AG20443 (cell line): ENCODE measurements at places on chromosomes 4 and X.
A peak's percentile ranks its signal among the peaks of the same experiment; 100 is the strongest.

DNA sequence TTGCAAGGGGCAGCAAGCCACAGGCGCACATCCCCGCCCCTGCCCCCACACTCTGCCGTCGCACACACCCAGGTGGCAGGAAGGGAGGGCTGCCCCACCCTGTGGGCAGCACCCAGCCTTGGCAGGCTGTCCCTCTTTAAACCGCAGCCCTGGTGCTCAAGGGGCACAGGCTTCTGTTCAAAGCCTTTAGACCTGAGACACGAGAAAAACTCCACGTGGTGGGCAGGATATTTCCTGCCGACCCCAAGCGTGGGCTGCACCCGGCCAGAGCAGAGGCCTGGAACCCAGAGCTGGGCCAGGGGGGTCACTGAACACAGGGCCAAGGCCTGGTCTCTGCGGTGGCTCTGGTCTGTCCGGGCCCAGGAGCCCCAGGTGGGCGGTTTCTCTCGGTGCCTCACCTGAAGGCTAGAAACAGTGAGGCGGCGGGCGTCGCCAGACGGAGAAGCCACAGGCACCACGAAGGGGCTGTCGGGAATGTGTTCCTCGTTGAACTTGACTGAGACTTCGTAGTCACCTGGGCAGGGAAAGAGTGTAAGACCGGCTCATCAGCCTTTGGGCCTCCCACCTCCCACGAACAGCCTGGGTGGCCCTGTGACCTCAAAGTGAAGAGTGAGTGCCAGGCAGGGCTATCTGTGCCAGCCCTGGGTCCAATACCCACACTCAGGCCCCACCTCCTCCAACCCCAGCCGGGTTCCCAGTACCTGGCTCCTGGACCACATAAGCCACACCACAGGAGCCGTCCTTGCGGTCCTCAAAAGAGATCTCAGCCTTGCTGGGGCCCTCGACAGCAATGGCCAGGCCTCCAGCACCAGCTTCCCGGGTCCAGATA, 23.0 kb downstream of the FLNA start:
- no peak for DNase-seq

GRCh38 chr4:42644897-42645296, 12.0 kb downstream of the ATP8A1 start:
- DNase-seq: no peak

DNA sequence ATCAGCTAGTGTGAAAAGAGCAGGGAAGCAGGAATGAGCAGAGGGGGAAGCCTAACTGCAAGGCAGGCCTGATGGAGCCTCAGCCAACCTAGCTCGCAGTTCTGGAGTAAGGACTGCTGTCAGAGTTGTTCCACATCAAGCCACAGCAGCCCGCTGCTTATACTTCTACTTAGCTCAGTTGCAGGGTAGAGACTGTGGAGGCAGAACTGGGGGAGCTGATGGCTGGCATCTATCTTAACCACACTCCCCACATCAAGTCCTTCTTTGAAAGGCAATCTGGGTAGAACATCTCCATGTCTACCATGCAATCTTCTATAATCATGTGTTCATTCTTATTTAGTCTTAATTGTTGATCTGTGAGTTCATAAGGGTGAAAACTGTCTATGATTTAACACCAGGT, 46.1 kb downstream of the DDX60 start:
- no peak for DNase-seq

DNA sequence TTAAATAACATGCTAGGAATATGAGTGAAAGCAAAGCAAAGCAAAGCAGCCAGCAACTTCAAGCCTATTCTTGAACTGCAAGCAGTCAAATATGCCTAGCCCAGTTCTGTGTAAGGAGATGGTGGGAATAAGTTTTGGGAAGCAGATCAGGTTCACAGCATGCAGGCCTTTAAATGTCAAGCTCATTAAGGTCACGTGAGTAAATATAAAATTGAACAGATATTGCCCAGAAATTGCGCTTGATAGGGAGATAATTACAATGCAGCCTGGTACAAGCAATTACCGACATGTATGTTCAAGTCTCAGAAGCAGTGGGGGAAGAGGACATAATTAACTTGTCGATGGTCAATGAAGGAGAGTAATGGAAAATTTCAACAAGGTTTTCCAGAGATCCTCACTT, 6.0 kb downstream of the GNPDA2 start:
- DNase-seq: no peak

DNA sequence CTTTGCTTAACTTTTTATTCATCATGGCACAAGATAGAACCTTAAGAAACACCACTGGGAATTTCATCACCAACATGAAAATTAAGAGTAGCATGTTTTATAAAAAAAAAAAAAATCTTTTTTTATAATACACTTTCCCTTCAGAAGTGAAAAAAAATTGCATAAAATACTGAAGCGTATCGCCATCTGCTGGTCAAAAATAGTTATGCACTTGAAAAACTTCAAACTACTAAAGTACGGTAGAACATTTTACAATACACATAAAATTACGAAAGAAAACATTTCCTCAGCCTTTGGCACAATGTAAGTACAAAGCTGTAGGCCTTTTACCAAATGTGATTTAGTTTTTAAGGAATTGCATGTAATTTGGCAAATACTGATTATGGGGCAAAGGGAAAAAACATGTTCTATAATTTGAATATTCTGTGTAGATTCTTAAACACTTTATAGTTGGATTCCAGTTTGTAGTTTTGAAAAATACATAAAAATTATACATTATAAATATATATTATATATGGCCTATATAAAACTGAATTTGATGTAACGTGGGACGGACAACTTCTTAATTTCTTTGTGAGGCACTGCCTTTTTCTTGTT, 26.5 kb downstream of the HCCS start:
- DNase-seq: peak; percentile 11

DNA sequence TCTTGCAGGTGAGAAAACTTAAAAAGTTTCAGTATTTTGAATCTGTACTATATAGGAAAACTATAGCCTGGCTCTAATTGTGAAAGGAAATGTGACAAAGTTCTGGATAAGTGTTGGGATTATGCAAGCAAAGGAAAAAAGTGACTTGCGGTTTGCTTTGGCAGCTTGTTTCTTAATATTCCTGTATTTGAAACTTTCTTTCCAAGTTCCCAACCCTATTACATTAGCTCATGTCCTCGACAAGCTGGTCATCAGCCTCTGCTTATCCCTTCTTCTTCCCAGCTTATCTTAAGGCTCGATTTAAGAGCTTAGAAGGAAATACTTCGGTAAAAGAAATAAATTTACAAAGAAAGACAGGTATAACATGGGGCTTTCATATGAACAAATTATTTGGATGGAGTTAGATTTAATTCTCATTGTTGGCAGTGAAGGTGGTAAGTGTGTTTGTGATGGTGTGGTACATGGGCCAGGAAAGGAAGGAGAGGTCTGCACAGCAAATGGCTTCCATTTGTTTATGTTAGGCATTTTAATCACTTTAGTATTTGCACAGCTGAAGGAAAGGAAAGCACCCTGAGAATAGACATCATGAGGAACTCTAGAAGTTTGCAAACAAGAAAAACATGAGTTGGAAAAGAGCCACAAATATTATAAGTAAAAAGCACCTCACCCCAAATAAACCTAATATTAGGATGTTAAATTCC, 5.1 kb upstream of the MYOZ2 start:
- peak; percentile 62 for DNase-seq

DNA sequence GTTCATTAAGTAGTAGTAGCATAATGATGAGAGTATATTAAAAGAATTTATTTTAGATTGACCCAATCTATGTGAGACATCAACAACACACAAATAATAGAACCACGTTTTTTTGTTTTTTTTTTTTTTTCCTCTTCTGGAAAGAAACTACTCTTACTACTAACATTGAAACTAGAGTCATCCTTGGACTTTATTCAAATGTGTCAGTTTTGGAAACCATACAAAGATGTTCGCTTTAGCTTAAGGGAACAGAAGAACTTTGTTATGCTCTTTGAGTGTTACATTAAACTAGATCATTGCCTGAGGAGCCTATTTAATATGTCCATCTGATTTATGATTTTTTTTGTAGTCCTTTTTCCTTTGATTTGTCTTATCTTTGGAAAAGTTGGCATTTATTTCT, 166.7 kb downstream of the RPA4 start:
- no peak for DNase-seq

DNA sequence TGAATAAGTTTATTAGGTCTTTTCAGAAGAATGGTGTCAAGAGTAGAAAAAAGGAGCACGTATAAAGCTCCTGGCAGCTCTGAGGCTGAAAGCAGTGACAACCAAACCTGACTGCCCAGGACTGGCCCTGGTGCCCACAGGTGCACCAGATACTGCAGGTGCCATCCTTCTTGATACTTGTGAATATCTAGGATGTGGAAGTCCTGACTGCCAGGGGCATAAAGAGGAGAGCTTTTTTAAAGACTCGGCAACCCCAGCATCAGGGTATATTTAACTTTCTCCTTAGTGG, 60.7 kb downstream of the TMEM150C start:
- no peak for DNase-seq

DNA sequence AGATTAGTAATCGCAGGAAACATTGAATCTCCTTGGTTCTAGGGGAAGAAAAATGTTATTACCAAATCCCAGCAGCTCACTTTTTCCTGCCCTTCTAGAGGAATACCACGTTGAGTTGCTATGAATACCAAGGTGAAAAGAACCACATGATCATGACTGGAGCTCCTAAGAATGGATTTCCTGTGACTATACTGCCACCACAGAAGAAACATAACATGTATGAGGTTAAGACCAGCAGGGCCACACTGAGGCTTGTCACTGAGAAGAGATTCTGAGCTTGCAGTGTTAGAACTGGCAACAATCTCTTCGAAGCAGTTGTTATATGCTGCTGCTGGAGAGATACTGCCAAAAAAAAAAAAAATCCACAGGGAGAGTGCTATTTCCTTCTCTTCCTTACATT, 1235.3 kb downstream of the FSTL5 start:
- DNase-seq: no peak

DNA sequence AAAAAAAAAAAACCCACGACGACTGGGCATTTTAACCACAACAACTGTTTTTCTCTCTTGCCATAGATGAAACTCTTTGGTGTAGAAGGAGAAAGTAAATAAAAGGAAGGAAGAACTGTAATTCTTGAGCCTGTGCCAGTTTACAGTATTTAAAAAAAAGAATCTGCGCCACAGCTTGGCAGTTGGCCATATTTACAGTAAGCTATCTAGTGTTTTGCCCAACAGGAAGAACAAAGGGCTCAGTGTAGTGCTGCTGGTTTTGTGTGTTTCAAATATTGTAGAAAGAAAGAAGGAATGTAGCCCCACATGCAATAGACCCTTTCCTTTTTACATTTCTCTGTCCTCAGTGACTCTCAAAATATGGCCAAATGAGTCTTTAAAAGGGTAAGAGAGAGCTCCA, 66.1 kb downstream of the NR3C2 start:
- no peak for DNase-seq

- no peak for DNase-seq
These were observed 14.6 kb downstream of the PHF8 start for GRCh38 chrX:54029529-54030143.

DNA sequence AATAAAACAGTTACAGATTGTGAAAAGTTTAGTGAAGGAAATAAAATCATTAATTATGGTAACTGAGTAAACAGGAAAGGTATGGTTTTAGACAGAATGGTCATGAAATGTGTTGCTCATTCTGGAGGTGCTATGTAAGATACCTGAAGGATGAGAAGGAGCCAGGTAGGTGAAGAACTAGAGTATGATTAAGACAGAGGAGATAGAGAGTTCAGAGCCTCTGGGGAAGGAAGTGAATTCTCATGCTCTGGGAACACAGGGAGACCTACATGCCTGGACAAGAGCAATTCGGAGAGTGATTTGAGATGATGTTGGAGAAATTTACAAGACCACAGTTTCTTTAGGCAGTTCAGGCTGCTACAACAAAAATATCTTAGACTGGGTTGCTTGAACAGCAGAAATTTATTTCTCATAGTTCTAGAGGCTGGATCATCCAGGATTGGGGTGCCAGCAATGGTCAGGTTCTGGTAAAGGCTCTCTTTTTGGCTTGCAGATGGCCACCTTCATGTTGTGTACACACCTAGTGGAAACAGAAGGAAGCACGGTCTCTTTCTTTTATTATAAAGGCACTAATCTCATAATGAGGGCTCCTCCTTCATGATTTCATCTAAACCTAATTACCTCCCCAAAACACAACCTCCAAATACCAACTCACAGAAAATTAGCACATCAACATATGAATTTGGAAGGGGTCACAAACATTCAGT, 1416.1 kb downstream of the PCDH7 start:
- DNase-seq: no peak

- DNase-seq: no peak
These were observed 20.1 kb downstream of the FBXO8 start for GRCh38 chr4:174263445-174263736.

- DNase-seq: peak; percentile 59
These were observed 10.7 kb downstream of the LIAS start for GRCh38 chr4:39469429-39470077.

DNA sequence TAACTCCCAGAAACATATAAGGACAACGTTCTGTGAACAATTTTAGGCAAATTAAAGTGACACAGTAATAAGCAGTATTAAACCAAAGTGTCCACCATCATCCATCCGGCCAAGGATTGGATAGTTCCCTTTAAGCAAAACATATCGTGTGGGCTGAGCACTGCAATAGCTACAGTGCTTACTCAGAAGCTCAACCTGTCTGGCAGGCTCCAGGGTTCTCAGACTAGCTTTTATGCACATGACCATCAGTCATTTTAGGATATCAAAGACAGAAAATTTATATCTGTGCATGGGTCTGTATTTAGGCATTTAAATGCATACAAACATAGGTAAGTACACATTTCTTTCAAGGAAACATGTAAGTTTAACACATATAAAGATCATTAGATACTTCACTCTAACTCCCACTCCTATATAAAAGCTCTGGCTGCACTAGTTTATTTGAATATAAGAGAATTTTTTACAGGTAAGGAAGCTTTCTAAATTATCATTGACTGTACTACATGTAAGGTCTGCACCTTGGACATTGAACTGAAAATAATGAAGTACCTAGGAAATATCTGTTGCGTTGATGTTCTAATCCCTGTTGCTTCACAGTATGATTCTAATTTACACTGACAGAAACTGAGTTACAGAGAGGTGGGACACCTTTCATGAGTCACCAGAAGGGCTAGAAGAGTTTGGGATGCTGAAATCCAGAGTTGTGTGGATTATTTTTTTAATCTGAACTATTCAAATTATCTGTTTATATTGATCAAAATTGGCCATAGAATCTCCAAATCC, 67.6 kb downstream of the ELOVL6 start:
- DNase-seq: no peak

DNA sequence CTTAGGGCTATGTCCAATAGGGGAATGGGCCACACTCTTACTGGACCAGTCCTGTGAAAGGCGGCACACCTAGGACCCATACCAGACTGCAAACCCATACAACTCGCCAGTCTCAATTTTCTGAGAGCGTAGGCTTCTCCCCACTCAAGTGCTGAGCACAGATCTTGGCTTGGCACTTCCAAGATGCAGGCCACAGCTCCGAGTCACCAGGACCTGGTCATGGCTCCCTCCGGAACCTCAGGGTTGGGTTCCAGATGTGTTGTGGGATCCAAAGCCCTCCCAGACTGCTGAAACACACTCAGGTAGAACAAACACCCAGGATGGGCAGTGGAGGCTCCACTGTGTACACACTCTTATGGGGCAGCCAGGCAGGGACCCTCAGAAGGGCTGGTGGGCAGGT, 103.3 kb downstream of the TMEM144 start:
- DNase-seq: peak; percentile 15

GRCh38 chrX:127207326-127207725, 387.8 kb downstream of the PRR32 start:
- no peak for DNase-seq

- no peak for DNase-seq
These were observed 74.9 kb downstream of the METTL14 start for GRCh38 chr4:118760092-118760491.

- DNase-seq: peak; percentile 70
These were observed 6.0 kb upstream of the VGLL1 start for GRCh38 chrX:136525738-136526606.

GRCh38 chrX:123818243-123818642, 41.6 kb upstream of the XIAP start:
- peak; percentile 50 for DNase-seq
